Choroid plexus epithelial cell (primary cell): ENCODE measurements at places on chromosomes 5 and 9.

- peak; percentile 4 for DNase-seq
These were observed 434.7 kb downstream of the DTWD2 start for GRCh38 chr5:118553662-118554061.

GRCh38 chr9:114770991-114771390 is 34.8 kb downstream of the TNFSF15 start:
- DNase-seq, result no peak

DNA sequence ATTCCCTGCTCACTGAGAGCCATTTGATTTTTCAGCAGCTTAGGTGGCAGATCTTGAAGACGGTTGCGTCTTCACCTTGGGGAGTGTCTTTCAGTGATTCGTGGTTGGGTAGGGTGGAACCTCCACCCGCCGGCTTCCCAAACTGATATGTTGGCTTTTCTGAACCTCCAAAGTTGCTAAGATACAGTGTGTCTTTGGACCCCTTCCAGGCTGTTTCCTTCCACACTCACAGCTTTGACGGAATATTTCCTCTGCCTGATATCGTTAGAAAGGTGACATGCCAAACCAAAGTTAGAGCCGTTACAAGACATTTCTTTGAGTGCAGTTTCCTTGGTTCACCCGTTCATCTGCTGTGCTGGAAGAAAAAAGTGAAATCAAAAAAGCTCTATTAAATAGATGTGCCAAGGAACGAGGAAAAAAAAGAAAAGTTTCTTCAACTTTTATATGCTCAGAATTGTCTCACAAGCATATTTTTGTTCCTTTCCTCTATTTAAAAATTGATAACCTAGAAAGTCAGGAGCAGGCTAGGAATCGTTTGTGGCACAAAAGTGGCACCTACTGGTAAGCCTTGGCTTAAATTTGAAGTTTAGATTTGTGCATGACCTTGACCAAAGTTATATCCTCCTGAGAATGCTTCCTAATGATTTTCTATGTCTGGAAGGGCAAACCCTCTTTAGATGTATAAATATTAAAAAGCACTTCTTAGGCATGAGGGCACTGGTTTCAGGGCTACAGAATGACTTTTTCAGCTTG is 270.7 kb upstream of the WWC1 start:
- peak; percentile 39 for DNase-seq

DNA sequence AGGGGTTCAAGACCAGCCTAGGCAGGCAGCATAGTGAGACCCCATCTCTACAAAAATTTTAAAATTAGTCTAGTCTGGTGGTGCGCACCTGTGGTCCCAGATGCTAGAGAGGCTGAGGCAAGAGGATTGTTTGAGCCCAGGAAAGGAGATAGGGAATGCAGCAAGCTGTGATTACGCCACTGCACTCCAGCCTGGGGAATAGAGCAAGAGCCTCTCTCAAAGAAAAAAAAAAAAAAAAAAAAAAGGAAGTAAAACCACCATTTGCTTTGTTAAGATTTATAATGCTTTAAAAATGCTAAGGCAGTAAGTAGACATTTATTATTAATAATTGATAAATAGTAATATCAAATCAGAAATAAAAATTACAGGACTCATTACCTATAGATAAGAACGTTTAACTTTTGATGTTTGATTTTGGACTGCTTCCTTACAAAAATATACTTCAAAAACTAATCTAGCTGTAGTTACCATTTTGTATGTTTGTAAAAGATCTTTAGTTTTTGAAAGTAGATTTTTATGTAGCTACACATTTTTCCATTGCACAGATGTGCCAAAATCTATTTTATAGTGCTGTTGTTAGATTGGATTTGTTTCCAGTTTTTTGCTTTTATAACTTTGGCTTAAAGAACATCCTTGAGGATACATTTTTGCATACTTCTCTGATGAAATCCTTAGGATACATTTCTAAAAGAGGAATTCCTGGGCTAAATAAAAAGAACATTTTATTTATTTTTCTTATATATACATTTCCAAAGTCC is 86.4 kb downstream of the INIP start:
- DNase-seq, result no peak

DNA sequence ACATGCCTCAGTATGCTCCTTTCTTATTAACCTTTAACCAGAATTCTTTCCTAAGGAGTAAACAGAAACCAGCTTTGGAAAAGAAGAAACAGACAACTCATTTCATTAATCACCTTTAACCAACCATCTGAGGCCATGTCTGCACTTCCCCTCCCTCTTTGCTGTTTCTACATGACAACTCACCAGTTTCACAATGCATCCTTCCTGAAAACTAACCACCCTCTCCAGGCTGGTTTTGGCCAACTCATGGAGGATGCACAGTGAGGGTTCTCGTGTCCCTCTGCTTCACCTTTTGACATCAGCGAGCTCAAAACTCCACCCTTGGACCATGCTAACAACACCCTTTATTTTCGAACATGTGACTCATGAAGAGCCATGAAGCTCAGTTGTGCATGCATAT is 244.1 kb downstream of the ELAVL2 start:
- no peak for DNase-seq

- no peak for DNase-seq
These were observed 1.7 kb upstream of the HBEGF start for GRCh38 chr5:140348104-140348503.
